ENCODE measurements at places on chromosomes 12 and 14.

GRCh38 chr12:76391461-76391860 lies 43.2 kb upstream of the BBS10 start:
- DNase-seq, result no peak

DNA sequence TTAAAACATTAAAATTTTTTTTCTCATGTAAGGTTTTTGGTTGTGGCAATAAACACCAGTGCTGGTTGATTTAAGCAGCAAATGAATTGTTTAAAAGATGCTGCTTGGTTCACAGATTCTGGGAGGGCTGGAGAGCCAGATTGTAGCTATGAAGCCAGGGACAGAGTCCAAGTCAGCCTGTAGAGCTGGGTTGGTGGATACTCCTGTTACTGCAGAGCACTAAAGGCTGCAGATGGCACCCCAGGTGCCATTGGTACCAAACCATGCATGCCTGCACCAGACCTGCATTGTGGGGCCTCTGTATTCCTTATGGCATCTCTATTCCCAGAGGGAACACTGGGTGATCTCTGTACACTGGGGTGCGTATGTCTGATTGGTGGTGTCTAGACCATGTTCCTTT lies 113.3 kb downstream of the SNAPC1 start:
- no peak for DNase-seq

DNA sequence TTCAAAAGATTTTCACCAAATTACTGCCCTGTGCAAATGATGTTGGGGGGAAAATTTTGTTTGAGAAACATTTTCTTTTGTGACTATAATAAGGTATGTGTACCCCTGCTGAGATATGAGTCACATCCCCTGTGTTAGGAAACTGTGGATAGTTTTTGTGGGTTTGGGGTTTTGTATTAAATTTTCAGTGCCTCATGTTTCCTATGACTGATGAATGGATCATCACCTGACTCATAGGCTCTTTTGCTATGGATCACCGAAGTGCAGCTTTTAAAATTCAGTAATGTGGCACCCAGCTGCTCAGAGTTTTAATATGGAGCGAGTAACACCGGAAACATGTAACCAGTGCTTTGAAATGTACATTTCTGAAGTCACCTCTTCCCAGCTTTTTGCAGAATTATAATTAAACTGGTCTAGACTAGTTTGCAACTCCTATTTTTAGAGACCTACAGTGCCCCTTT lies 167.4 kb upstream of the HMGA2 start:
- DNase-seq, result no peak

DNA sequence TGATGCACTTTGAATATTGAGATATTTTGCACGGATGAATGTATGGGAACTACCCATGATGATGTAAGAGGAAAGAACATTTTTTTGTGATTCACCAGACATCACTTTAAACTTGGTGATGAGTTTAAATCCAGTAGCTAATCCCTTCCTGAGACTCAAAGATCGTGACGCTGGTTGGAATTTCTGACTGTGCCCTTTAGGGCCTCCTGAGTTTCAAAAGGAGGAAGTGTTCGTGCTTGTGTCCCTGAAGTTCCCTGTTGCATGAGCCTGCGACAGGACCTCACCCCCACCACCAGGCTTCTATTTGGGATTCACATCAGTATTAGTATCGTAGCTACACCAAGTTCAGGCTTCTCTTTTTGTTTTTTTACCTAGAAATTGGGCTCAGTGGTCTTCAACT lies 18.6 kb upstream of the RIN3 start:
- DNase-seq, result no peak

- no peak for DNase-seq
Observed at GRCh38 chr14:92928258-92928629, 5.3 kb downstream of the CHGA start.

- DNase-seq, result no peak
Observed at GRCh38 chr12:120376934-120377572, 8.1 kb upstream of the MSI1 start.

- no peak for DNase-seq
Observed at GRCh38 chr12:129466499-129466898, 437.3 kb downstream of the TMEM132D start.

DNA sequence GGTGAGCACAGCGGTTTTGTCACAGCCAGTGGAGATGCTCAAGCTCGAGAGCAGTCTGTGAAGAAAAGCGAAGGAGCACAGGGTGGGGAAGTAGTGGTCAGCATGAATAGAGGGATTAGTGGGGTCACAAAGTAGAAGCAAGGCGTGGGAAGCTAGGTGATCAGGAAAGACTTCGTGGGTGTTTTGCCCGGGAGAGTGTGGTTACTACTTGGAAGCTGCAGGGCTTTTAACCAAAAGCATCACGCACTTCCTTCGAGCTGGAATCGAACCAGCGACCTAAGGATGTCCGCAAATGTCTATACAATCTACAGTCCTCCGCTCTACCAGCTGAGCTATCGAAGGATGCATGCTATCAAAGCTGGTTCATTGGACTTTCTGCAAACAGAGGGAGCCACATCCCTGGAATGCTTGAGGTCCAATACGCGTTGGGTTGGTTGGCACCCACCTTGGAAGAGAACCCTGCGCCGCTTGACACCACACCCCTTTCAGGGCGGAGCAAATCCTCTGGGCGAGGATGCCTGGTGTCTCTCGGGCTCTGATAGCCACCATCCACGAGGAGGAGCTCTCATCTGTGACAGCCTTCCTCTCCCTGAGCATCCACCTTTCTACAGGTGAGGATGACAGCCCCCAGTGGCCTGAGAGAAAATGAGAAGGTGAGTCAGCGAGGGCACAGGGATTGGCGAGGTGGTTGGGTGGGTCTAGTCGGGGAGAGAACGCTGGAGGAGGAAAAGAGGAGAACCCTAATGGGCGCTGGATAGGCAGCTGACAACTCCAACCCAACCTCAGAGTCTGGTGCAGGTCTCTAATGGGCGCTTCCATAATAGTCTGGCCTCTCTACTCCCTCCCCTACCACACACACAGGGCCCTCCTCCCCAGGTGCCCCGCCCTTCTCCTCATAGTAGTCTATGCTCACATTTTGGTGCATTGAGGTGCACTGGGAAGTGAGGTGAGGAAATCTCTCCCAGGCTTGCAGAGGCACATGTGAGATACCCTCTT lies 16.0 kb upstream of the OR6S1 start:
- peak; percentile 29 for DNase-seq

DNA sequence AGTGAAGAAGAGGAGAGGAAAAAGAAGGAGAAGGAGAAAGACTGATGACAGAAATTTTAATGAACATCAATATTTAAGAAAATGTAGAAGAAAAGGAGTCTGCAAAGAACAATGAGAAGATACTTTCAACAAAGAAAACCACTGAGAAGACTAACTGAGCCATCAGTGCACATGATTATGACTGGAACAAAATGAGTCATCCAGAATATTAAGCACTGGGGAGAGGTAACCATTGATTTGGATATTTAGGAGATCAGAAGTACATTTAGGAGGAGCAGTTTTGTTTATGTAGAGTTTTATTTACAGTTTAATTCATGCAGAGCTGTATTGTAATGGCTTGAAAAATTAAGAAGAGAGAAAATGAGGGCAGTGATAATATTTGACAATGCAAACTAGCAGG lies 159.1 kb downstream of the C12orf50 start:
- no peak for DNase-seq

- no peak for DNase-seq
Observed at GRCh38 chr12:67929384-67929772, 59.9 kb upstream of the IFNG-AS1 start.

DNA sequence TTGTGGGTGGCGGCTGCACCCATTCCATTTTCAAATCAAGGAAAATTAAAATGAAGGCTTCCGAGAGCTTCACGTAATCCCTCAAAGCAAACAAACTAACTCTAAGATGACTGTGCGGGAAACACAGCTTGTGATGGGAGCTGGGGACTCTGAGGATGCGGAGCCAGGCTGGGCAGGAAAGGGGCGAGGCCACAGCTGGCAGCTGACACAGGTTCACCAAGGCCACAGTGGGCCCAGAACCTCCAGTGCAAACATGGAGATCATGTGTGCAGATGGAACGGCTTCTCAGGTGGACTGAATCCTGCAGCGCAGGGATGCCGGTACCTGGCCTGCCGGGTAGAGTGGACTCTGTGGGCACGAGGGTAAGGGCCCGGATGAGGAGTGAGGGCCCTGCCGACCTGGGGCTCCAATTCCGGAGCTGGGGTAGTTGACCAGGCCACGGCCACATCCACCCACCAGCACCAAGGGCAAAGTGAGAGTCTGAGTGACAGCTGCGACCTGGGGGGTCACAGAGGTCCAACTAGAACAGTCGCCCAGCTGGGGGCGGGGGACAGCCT lies 19.2 kb upstream of the BTBD6 start:
- no peak for DNase-seq

DNA sequence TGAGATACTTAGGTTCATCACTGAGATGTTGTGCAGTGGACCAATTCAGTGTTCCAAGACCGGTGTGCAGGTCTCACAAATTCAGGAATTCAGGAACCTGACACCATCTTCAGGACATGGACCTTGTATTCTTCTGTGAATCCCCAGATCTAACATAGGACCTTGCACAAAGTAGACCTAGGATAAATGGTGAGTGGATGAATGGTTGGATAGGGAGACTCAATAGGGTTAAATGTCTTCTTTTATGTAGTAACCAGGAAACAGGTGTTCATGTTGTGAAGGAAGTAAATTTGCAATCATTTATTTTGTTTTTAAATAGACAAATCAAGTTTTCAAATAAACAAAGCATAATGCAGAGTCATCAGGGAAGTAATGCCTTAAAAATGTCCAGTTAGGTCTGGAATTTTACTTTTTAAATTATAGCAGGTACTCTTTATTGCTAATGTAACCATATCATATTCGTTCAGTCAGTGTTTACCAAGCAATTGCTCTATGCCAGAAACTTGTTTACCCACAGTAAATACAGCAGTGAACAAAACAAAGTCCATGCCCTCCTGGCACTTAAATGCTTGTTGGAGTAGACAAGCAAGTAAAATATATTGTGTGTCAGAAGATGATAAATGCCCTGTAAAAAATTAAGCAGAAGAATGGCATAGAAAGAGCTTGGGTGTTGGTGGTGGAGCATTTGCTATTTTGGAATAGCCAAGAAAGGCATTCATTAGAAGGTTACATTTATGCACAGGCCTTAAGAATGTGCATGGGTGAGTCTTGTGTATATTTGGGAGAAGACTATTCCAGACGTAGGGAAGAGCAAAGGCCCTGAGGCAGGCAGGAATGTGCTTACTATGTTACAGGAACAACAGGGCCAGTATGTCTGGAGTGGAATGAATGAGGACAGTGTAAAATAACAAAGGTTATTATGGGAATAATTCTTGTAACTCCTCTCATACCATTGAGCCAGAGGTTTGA lies 26.3 kb downstream of the RXYLT1 start:
- no peak for DNase-seq

DNA sequence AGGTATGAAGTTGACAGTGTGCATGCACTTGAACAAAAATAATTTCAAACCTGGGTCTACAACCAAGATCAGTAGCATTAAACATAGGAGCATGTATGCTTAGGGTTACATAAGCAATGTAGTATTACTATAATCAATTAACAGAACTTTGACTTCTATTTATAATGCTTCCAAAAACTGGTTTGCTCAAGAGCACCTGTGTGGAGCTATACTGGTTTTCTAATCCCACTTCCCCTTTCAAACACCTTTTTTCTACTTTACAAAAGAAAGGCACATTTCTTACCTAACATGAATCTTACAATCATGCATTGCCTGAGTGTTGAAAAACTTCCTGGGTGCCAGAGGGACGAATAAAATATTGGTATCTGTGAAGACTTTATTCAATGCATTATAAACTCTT lies 72.7 kb downstream of the EFCAB11 start:
- DNase-seq, result no peak

DNA sequence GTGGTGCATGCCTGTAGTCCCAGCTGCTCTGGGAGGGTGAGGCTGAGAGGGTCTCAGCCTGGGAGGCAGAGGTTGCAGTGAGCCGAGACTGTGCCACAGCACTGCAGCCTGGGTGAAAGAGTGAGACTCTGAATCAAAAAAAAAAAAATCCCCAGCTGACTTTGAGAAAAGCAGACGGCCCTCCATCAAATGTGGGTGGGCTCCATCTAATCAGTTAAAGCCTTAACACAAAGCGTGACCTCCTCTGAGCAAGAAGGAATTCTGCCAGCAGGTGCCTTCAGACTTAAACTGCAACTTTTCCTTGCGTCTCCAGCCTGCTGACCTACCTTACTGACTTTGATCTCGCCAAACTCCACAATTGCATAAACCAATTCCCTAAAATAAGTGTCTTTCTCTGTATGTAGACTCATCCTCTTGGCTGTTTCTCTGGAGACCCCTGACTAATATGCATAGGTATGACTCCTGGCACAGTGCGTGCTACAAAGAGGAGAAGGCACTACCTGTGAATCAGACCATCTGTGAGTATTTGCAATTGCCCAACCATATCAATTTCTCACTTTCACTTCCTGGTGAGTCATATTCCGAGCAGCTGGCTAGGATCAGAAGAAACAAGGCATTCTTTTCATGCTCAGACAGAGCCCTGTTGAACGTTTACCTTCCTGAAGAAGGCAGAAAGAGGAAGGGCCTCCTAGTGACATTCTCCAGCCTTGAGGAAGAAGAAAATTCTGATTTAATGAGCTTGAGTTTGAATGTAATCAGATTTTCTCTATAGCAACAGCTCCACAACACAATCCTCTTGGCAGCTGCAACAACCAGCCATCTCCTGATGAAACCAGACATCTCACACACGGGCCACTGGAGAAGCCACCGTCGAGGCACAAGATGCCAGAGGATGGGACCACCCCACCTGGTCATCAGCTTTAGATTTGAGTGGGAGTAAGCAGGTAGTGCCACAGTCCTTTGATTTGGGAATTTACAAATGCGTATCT lies 54.3 kb downstream of the CLMN start:
- peak; percentile 24 for DNase-seq

- no peak for DNase-seq
Observed at GRCh38 chr12:28755027-28755426, 394.1 kb upstream of the FAR2 start.

GRCh38 chr12:96197503-96198272 lies 3.5 kb downstream of the ELK3 start:
- no peak for DNase-seq

- no peak for DNase-seq
Observed at GRCh38 chr12:127811988-127812387, 455.0 kb upstream of the TMEM132C start.

- DNase-seq, result no peak
Observed at GRCh38 chr14:82341261-82341810, 807.7 kb upstream of the SEL1L start.

DNA sequence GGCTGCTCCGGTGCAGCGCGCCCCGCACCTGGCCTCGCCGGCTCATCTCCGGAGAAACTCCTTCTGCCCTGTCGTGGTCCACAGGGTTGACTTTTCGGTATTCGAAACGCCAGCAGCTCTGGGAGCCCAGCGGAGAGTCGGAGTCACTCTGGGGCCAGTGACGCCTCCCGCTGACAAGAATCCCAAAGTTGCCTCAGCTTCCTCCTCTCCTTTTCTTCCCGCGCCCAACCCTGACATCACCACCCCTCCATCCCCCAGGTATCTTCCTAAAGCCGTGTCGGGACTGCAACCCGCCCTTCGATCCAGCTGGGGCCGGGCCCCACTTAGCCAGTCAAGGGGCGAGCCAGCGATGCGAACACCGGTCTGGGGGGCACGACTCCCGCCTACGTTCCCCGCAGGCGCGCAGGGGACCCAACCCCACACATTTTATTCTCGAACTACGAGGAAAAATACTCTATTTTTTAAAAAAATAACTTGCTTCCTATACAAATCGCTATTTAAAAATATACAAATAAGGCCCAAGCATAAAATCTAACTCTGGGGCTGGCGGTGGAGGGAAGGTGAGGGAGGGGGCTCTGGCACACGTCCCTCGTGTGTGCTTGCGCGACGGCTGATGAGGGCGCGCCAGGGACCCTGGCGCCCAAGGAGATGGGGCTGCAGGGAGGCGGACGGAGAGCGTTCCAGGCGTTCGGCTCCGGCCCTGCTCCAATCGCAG lies 2.1 kb downstream of the NKX2-8 start:
- no peak for DNase-seq
